ENCODE measurements at places on chromosomes 7 and 10. TPM values are rescaled to one million over a fixed set of nuclear protein-coding genes. Genes with fewer than 3 reads are reported as not detected.

The TRIM50 gene
- total RNA-seq: not detected

The HTR5A gene
- total RNA-seq: not detected

The GPER1 gene
- total RNA-seq: 7.5 TPM

DNA sequence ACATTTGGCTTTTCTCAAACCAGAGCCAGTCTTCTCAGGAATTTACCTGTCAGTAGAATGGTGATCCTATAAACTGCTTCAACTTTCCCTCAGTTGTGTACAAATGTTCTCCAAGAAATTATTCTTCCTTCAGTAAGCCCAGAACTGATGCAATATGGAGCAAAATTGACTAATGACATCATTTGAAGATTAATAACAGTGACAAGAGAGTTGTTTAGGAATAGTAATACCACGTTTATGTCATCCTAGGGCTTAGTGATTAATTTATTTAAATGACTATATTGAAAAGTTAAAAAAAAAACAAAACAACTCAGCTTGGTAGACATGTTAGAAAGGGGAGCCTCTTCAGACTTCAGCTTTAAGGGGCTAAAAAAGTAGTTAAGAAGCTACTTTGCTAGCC is 933.2 kb downstream of the GATA3 start:
- no peak for DNase-seq
- no peaks in the 10 kb centered on the region for H3K36me3 ChIP-seq
- H3K4me3 ChIP-seq: no peak overlapping the region
- H3K4me1 ChIP-seq: no peaks in the 10 kb centered on the region
- no peaks in the 10 kb centered on the region for H3K27me3 ChIP-seq

The PTPRZ1 gene
- 26.4 TPM for total RNA-seq

GRCh38 chr7:93301736-93302135 is 69.6 kb downstream of the VPS50 start:
- no peaks in the 10 kb centered on the region for H3K4me1 ChIP-seq
- no peak for DNase-seq
- peaks cover 18% of the 10 kb centered on the region for H3K36me3 ChIP-seq
- H3K27me3 ChIP-seq: no peaks in the 10 kb centered on the region
- H3K27ac ChIP-seq: no peak overlapping the region

The AP3M1 gene
- 18.3 TPM for total RNA-seq

The OR2A42 gene
- not detected for total RNA-seq

- H3K27me3 ChIP-seq: no peaks in the 10 kb centered on the region
- no peak overlapping the region for H3K4me3 ChIP-seq
- H3K4me1 ChIP-seq: no peaks in the 10 kb centered on the region
- H3K27ac ChIP-seq: no peak overlapping the region
- DNase-seq: no peak
These were observed 85.5 kb downstream of the GLRX3 start for GRCh38 chr10:130221456-130222375.

DNA sequence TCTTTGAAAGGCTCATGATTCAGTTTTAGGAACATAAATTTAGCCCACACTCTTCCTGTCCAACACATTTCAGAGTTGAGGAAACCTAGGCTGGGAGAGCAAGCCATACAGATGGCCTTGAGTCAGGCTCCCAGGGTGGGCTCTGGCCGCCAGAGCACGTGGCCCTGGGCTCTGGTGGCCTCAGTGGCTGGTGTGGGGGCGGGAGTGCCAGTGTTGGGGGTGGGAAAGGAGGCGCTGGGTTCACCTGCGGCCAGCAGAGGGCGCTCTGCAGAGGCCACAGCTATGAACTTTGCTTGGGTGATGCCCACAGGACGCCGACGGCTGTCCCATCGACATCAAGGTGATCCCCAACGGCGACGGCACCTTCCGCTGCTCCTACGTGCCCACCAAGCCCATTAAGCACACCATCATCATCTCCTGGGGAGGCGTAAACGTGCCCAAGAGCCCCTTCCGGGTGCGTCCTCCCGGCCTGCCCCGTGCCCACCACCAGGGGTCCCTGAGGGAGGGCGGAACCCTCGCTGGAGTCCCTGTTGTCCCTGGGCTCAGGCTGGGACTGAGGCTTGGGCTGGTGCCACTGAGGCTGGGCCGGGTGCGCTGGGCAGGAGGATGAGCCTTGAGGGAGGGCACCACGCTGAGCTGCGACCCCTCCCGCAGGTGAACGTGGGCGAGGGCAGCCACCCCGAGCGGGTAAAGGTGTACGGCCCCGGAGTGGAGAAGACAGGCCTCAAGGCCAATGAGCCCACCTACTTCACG is 11.9 kb downstream of the FLNC start:
- no peaks in the 10 kb centered on the region for H3K27me3 ChIP-seq
- no peak overlapping the region for H3K27ac ChIP-seq
- no peak for DNase-seq
- no peaks in the 10 kb centered on the region for H3K36me3 ChIP-seq
- H3K4me3 ChIP-seq: no peak overlapping the region
- H3K4me1 ChIP-seq: no peaks in the 10 kb centered on the region

DNA sequence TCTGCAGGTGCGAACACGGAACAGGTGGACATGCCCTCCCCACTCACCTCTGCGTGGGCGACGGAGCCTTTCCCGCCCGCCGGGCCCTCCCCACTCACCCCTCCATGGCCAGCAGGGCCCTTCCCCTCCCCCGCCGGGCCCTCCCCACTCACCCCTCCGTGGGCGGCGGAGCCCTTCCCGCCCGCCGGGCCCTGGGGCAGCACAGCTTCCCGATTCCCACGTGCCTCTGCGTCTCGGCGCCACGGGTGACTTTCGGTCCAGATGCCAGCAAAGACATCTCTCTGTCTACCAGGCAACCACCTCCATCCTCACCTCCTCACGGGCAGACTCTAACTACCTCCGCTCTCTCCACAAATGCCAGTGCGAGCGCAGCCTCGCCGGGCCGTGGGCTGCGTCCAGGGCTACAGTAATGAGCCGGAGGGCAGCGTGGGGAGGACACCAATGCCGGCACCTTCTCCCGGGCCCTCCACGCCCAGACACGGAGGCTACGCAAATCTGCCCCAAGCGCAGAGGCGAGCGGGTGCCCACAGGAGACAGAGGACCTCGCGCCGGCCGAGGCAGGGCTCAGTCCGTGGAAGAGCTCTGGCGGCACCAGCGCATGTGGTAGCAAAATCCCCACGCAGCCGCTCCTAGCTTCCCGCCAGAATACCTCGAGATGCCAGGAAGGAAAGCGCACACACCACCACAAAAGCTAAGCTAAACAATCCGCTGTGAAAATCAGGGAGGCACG is 21.8 kb downstream of the GPER1 start:
- DNase-seq: no peak
- H3K4me3 ChIP-seq: no peak overlapping the region

DNA sequence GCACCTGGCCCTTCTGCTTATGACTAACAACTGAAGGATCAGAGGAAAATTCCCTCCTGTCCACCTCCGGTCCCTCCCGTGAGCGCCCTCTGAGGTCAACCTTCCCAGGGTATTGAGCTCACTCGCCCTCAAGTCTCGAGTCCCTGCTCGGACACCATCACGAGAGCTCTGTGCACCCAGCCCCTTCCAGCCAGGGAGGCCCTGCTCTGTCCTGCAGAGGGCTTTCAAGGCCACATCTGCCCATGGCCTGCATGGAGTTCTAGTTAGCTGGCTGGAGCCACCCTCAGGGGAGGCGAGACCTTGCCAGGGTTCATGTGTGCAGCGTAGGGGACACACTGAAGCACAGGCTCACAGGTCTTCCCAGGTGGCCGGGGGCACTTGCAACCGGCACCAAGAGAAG is 110.9 kb upstream of the MACROH2A2 start:
- no peak for DNase-seq
- H3K27ac ChIP-seq: no peak overlapping the region
- no peaks in the 10 kb centered on the region for H3K4me1 ChIP-seq
- no peaks in the 10 kb centered on the region for H3K27me3 ChIP-seq
- no peaks in the 10 kb centered on the region for H3K36me3 ChIP-seq

- no peak overlapping the region for H3K27ac ChIP-seq
- H3K27me3 ChIP-seq: no peaks in the 10 kb centered on the region
- no peak overlapping the region for H3K4me3 ChIP-seq
These were observed 205.8 kb upstream of the NFE2L3 start for GRCh38 chr7:25946181-25946580.

The APBB1IP gene
- total RNA-seq: 6.1 TPM

The CCSER2 gene
- total RNA-seq: 56.9 TPM

DNA sequence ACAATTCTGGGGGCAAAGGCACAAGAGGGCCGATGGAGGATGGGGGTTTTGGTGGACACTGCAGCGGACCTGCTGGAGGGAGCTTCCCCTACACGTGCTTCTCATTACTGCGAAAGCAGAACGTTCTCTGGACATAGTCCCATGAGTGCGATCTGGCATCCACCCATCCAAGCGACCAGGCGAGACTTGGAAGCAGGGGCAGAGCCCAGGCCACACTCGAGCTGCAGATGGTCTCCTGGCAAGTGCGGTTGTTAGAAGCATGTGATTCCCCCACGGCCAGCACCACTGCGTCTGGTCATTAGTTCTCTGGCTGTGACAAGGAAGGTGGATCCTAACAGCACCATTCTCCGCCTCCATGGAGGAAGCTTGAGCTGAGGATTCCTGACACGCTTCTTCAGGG is 118.4 kb upstream of the TCERG1L start:
- DNase-seq: no peak
- H3K4me1 ChIP-seq: peaks cover 14% of the 10 kb centered on the region
- no peak overlapping the region for H3K4me3 ChIP-seq

GRCh38 chr10:21171936-21172541 is 274.9 kb upstream of the NEBL start:
- H3K4me1 ChIP-seq: peaks cover 12% of the 10 kb centered on the region
- H3K27ac ChIP-seq: no peak overlapping the region
- H3K4me3 ChIP-seq: no peak overlapping the region
- H3K36me3 ChIP-seq: no peaks in the 10 kb centered on the region
- peaks cover 10% of the 10 kb centered on the region for H3K27me3 ChIP-seq

DNA sequence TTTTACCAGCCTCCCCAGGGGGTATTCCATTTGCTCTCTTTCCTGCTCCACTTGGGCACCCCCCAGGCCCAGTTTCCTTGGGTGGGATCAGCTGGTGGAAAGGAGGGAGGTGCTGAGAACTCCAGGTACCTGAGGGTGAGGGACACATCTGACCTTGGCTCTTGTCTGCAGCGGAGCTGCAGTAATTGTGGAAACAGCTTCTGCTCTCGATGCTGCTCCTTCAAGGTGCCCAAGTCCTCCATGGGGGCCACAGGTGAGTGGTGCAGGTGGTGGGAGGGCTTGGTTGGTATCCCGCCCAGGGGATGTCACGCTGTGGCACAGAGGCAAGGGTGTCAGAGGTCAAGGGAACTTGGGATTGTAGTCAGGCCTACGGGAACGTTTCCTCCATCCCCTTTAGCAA is 14.3 kb downstream of the SFRP5 start:
- peaks cover 29% of the 10 kb centered on the region for H3K4me1 ChIP-seq
- DNase-seq: no peak

DNA sequence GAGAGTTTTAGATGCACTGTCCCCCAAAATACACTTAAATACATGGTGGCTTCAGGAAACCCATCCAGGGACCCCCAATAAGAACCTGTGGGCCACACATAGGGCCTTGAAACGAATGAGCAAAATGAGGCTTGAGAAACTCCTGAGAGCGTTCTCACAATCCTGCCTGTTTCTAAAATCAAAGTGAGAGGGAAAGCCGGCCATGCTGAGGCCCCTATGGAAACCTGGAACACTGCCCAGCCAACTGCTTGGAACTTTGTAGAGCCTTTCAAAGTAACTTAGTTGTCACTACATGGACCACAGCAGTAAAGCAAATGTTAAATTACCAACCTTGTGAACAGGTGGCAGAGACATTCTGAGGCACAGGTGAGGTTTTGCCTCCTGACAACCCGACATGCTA is 13.4 kb downstream of the SGMS1 start:
- no peaks in the 10 kb centered on the region for H3K27me3 ChIP-seq
- DNase-seq: no peak
- no peak overlapping the region for H3K27ac ChIP-seq
- H3K4me1 ChIP-seq: peaks cover 14% of the 10 kb centered on the region

The MYPN gene
- not detected for total RNA-seq

The ZNF467 gene
- 4.1 TPM for total RNA-seq

DNA sequence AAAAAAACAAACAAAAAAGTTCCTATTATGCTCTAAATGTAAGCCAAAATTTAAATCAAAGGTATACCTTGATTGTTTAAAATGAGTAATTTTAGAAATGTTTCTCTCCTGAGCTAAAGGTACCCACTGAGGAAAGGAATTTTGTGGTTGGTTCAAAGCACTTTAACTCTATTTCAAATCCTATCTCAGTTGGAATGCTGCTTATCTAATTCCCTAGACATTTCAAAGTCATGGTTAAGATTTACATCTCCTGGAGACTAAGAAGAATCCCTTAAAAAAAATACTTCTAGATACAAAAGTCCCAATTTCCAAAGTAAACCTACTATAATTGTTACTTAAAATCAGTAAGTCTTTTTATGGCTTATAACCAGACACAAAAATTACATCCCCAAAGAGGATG is 830.7 kb downstream of the GRID1 start:
- DNase-seq: no peak
- no peaks in the 10 kb centered on the region for H3K27me3 ChIP-seq
- no peaks in the 10 kb centered on the region for H3K4me1 ChIP-seq
- no peak overlapping the region for H3K4me3 ChIP-seq
- no peak overlapping the region for H3K27ac ChIP-seq
- H3K36me3 ChIP-seq: no peaks in the 10 kb centered on the region

The TIAL1 gene
- total RNA-seq: 93.3 TPM

The SEMA4G gene
- 9.2 TPM for total RNA-seq

GRCh38 chr10:3485057-3485686 is 299.8 kb downstream of the KLF6 start:
- H3K27me3 ChIP-seq: no peaks in the 10 kb centered on the region
- no peak for DNase-seq
- no peak overlapping the region for H3K4me3 ChIP-seq
- peak overlapping the region; percentile 48 for H3K27ac ChIP-seq

- no peak overlapping the region for H3K4me3 ChIP-seq
- H3K27me3 ChIP-seq: no peaks in the 10 kb centered on the region
- no peak overlapping the region for H3K27ac ChIP-seq
- no peaks in the 10 kb centered on the region for H3K4me1 ChIP-seq
These were observed 271.7 kb downstream of the TWIST1 start for GRCh38 chr7:18845700-18846099.

The PTER gene
- 15.5 TPM for total RNA-seq

The SUFU gene
- total RNA-seq: 17.1 TPM

The CYP2E1 gene
- 7.0 TPM for total RNA-seq

The CD36 gene
- 196 TPM for total RNA-seq

DNA sequence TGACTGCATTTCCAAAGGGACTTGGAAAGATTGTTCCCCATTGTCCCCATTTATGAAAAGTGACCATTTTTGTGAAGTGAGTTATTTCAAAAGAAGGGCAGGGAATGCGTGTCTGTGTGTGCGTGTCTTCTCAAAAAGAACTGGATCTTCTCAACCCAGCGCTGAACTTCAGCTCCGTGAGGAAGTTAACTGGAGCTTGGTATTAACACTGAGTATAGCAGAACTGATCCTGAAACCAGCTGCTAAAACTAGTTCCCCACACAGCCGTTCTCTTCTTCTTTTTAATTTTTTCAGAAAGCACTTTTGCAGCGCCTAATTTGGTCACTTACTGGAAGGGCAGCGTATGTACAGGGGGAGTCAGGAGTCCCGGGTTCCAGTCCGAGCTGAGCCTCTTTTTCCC is 45.8 kb upstream of the PLEKHA1 start:
- no peak overlapping the region for H3K4me3 ChIP-seq
- H3K27ac ChIP-seq: peak overlapping the region; percentile 86
- no peaks in the 10 kb centered on the region for H3K36me3 ChIP-seq
- no peak for DNase-seq
- no peaks in the 10 kb centered on the region for H3K27me3 ChIP-seq
- H3K4me1 ChIP-seq: peaks cover 35% of the 10 kb centered on the region

Data from tibial nerve (tissue), 4 donors.